ENCODE measurements at places on chromosomes 6 and 20.

DNA sequence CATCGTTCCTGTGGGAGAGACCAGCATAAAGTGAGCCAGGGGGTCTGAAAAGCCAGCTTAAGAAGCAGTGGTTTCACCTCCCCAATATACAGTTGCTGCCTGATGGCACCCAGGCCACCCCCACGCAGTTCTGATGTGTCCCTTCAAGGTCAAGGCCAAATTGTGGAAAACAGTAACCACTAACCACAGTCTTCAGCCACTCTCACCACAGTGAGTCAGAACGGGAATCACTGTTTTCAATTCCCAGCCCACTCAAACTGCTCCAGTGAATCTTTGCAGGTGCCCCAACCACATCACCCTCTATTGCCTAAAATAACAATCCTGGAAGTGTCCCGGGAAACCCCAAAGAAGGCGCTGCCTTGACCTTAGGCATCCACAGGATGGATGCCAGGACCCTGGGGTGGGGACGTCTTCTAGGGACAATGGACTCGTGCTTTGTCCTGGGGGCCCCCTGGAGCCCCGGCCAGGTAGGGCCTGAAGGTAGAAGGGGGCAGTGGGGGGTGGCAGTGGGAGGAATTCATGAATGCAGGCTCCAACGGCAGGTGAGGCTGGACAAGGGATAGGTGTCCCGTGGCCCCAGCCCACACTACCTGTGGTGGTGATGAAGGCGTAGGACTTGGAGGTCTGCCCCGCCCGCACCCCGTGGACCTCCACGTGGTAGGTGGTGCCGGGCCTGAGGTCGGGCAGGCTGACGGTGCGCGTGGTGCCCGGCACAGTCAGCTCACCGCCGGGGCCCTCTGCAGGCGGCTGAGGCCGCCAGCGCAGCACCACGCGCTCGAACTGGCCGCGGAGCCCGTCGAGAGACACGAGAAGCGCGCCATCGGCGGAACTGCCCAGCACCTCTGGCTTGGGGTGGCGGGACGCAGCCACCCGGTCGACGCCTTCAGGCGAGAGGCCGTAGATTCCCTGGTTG, 22.2 kb downstream of the TNXB start:
- no peak for DNase-seq

- DNase-seq, result no peak
Observed at GRCh38 chr6:151001387-151002056, 136.0 kb downstream of the MTHFD1L start.

- DNase-seq, result no peak
Observed at GRCh38 chr6:119493980-119494379, 144.4 kb upstream of the MAN1A1 start.

- no peak for DNase-seq
Observed at GRCh38 chr20:56381501-56381900, 10.5 kb downstream of the AURKA start.

DNA sequence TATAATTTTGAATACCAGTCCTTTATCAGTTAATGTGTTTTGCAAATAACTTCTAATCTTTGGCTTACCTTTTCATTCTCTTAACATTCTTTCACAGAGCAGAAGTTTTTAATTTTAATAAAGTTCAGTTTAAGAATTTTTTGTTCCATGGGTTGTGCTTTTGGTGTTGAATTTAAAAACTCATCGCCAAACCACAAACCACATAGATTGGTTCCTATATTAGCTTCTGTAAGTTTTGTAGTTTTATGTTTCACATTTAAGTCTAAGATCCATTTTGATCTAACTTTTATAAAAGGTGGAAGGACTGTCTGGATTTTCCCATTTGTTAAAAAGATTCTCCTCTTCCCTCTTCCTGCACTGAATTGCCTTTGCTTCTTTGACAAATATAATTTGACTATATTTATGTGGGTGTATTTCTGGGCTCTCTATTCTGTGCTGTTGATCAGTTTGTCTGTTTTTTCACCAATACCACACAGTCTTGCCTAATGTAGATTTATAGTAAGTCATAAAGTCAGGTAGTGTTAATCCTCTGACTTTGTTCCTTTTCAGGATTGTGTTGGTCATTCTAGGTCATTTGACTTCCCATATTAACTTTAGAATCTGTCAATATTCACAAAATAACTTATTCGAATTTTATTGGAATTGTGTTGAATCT, 17.5 kb upstream of the SDCBP2 start:
- DNase-seq, result no peak

DNA sequence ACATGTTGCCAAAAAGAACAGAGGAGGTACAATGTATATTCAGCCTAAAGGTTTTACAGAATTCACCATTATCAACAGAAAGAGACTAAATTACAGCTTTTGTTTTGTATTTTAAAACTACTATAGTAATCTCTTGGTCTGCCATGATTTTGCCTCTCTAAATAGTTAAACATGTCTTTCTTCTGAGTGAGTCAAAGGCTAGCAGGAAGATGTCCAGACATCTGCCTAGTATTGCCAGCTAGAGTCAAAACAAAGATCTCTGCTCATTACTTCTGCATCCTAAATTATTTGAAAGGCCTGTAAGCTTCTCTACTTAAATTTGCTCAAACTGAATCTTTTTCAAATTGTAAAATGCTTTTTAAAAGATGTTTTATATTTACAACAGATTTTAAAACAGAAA, 8.8 kb downstream of the ASF1A start:
- no peak for DNase-seq

DNA sequence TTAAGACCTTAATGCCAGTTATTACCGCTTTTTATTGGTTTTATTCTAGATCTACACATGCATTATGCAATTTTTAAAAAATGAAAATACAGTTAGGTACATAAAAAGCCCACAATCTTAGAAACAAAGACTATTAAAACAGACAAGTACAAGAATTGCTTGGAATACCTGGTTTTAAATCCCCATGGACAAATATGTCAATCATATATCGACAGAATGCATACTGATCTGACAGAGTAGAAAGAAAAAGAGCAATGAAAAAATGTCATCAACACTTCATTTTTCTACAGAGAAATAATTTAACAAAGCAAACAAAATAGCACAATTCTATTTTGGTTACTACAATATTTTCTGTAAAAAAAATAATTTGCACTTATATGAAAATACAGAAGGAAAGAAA, 139.7 kb downstream of the TRDN start:
- DNase-seq, result no peak

GRCh38 chr20:59804347-59804746, 129.1 kb downstream of the SYCP2 start:
- DNase-seq, result no peak

GRCh38 chr20:29079769-29080690, 2177.4 kb upstream of the DEFB115 start:
- peak; percentile 41 for DNase-seq

GRCh38 chr6:18215436-18215835, 48.9 kb downstream of the DEK start:
- no peak for DNase-seq

- DNase-seq, result peak; percentile 26
Observed at GRCh38 chr20:2849529-2849928, 9.0 kb downstream of the VPS16 start.

- DNase-seq, result peak; percentile 57
Observed at GRCh38 chr6:154154389-154154967, 115.4 kb downstream of the OPRM1 start.

DNA sequence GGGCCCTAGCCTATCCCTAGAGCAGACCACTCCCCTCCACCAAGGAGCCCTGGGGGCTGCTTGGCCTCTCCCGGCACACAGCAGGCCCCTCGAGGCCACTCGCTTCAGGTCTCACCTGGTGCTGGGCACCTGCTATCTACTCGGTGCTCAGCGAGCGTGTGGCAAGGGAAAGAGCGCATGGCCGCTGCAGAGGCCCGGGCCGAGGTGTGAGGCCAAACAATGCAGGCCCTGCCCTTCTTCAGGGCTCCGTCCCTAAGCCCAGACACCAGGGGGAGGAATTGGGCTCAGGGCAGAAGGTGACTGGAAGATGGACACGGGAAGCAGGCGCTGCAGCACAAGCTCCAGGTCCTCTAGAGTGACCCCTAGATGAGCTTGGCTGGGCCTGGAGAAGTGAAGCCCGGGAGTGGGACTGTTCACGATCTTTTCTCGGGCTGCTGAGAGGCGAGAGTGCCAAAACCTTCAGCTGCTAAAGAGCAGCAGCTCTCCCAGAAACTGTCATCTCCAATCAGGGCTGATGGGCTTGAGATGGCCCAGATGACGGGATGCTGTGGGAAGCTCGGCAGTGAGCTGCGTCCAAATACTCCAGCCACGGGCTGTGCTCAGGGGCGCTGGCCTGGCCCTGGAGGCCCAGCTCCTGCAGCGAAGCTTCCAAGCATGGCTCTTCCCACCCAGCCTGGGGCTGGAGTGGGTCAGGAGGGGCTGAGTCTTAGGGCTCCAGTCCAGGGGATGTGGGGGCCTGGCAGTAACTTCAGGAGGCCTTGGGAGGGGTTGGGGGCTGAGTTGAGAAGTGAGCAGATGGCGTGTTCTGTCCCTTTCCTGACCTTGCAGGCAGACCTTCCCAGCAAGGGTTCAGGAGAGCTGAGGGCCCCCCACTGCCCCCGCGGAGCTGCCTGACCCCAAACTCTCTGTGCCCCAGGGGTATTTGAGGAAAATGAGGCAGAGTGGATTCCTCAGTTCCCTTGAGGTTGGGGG, 43.7 kb downstream of the APCDD1L start:
- no peak for DNase-seq

- DNase-seq, result peak; percentile 17
Observed at GRCh38 chr6:3419624-3420272, 37.1 kb downstream of the SLC22A23 start.

GRCh38 chr6:34459899-34460593, 5.8 kb upstream of the PACSIN1 start:
- peak; percentile 34 for DNase-seq

- peak; percentile 18 for DNase-seq
Observed at GRCh38 chr6:139029470-139030227, 1.1 kb downstream of the ABRACL start.

DNA sequence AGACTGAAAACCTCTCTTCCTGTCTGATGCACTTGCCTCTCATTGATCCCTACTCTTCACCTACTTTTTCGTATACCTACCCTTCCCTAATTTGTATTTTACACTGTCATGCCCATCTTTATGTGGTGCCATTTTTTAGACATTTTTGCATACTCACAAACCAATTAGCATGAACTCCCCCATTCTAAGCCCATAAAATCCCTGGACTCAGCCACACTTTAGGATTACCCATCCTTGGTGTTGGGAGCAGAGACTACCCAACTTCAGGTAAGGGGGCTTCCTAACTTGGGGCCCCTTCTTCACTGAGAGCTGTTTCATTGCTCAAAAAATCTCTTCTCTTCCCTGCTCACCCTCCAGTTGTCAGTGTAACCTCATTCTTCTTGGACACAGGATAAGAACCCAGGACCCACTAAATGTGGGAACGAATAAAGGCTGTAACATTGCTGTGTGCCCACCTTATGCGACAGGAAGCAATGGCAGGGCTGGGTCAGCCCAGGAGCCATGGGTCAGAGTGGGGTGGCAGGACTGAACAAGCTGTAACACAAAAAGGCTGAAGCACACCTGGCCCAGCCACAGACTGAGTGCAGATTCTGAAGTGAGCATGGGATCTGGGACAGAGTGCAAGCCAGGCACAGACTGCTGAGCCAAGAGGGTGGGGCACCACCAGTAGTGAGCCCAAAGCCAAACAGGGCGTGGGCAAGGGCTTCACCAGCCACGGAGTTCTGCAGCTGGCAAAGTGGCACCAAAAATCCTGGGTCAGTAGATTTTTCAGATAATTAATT, 789.1 kb upstream of the HS3ST5 start:
- no peak for DNase-seq

GRCh38 chr6:137171824-137172733, 1.4 kb downstream of the IL22RA2 start:
- no peak for DNase-seq

DNA sequence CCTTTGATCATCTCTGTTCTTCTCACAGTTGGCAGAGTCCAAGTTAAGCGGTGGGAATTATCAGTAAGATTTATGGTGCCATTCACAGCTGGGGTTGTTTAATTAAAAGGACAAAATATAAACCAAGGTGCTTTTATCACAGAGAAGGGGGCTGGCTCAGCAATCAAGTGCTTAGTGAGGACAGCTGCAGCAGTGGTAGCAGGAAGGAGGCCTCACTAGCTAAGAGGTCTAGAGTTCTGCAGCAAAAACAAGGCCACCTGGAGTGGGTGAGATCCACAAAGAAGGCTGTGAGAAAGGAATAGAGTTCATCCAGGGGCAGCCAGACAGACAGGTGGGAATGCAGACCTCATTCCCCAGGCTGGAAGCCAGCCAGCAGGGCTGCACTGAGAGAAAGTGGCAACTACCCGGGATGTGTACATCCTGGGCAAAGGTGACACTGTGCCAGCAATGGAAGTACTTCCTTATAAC, 37.1 kb downstream of the PIGU start:
- DNase-seq, result no peak

GRCh38 chr6:136921381-136921935, 643 bp upstream of the SLC35D3 start:
- no peak for DNase-seq

- no peak for DNase-seq
Observed at GRCh38 chr6:55636406-55637102, 57.6 kb upstream of the HMGCLL1 start.

- DNase-seq, result no peak
Observed at GRCh38 chr6:113649880-113650609, 207.1 kb upstream of the MARCKS start.

DNA sequence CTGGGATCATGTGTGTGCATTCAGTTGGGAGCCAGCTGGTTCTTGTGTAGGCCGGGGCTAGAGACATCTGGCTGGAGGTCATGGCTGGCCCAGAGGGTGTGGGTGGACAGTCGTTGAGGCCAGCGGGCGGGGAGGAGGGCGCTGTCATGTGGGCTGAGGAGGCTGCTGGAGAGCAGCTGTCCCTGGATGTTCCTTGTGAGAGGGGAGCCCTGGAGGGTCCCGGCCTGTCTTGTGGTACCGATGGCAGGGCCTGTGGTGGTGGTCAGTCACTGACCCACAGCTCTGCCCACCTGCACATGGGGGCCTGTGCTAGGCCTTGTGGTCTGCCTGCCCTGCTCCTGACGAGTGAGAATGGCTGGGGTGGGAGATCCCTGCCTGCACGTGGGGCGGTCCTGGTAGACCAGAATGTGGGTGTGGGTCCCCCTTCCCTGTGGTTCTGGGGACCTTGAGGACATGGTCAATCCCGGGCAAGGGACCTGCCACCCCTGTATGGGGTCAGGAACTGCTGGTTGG, 1.9 kb upstream of the C20orf204 start:
- DNase-seq, result no peak

DNA sequence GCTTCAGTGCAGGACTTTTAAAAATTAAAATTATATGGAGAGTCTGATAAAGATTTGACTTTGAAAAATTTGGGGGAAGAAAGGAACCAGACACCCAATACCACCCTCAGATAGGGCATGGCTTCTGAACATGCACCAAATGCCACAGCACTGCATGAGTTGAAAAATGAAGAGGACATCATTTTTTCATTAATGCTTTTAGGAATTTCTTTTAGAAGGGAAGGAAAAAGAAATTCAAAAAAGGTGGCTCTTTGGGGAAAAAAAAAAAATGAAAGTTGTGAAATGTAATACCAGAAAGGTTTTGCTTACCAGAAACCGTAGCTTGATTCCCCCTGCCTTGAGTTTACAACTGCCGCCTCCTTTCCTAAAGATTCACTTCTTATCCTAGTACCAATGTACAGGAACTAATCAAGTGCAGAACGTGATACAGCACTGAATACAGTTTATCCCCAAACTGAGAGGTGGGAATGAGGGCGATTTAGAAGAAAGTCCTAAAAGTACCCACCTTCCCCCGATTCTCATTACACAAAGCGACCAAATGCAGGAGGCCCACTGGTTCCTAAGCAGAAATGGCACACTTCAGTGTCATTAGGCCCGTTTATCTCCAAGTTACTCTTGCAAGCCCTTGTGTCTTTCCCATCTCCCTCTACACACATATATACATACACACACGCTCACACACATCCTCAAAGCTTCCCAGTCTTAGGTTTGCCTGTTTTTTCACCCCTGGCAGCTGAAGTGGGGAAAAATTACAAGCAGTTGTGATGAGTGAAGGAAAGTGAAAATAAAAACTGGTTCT, 2.8 kb downstream of the PPP1R10 start:
- no peak for DNase-seq

All from stimulated activated CD4-positive, alpha-beta T cell treated with anti-CD3 and anti-CD28 coated beads, Interleukin-1b, Interleukin-23, amount 100 ng/mL, for 48 hours (primary cell).